ENCODE measurements at places on chromosomes 13 and 19. TPM values are rescaled to one million over a fixed set of nuclear protein-coding genes. Genes with fewer than 3 reads are reported as not detected.

The SH2D3A gene
- total RNA-seq: not detected

The ZNF473 gene
- total RNA-seq: 11.0 TPM

The COX6B1 gene
- total RNA-seq: 104 TPM

The DPF1 gene
- total RNA-seq: 2.7 TPM

The PABPC3 gene
- 0.08 TPM for total RNA-seq

The PVR gene
- 16.7 TPM for total RNA-seq

The KDELR1 gene
- total RNA-seq: 23.7 TPM
